ENCODE measurements at places on chromosomes 2 and 18. TPM values are rescaled to one million over a fixed set of nuclear protein-coding genes. Genes with fewer than 3 reads are reported as not detected.

DNA sequence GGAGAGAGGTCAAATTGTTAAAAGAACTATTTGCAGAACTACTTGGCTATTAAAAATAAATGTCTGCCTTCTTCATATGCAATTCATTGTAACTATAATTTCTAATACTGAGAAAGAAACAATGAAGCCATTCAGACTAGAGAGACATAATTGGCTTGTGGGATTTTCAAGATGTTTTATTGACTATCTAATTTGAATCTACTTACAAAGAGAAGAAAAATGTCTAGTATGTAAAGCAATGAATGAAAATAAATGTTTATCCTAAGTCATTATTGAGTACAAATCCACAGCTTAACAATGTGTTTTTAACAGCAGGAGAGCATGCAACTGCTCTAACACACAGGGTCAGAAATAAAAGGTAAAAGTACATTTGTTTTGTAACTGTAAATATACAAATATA, 19.2 kb downstream of the RMP24 start:
- no peak for DNase-seq

- DNase-seq = no peak
These were observed 69.4 kb downstream of the TET3 start for GRCh38 chr2:74053959-74054715.

DNA sequence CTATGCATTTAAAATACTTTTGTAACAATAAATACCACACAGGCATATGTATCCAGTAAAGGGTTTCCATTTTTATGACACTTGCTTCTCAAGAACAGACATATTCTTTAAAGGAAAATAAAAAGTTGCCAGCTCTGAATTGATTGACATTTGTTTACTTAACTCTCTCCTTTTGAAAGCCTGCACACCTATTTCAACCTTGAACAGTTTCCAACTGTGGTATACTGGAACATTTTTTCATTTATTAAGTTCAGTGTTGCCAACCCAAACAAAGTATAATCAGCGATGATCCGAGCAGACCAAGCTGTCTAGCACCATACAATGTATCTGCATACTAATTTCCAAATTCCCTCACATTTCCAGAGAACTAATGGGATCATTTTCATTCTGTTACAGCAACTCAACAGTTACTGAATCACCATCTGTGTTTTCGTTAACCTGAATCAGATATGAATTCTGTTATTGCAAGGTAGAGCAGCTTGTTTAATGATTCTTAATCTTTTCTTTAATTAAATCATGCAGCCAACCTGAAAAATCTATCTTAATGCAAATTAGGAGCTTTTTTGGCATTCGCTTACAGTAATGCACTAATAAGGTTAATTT, 725.5 kb upstream of the ZEB2 start:
- DNase-seq = no peak

DNA sequence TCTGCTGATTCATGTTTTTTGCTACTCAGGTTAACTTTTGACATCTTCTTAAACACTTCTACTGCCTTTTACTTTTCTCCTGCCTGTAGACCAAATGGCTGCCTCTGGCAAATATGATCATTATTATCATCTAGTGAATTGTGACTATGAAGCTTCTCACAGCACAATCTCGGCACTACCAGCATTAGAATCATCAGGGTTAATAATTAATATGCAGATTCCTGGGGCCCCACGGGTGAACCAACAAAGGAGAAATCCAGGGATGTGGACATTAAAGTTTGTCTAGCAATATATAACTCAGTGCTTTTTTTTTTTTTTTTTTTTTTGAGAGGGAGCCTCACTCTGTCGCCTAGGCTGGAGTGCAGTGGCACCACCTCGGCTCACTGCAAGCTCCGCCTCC, 136.1 kb downstream of the SPOPL start:
- no peak for DNase-seq

DNA sequence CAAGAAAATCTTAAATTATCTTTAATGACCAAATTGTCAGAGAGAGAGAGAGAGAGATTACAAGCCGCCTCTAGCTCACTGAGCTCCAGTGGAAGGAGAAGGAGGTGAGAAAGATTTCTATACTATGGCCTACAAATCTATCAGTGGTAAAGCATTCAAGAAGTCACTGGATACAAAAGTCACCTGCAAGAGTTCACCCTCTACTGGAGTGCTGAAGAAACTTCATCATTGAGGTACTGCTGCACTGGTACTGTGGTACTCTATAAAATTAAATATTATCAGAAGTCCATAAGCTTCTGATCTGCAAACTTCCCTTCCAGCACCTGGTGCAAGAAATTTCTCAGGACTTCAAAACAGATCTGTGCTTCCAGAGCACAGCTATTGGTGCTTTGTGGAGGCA, 48.3 kb upstream of the AGPS start:
- no peak for DNase-seq

Gene PPIL3
- total RNA-seq = 33.7 TPM

Gene MYO7B
- 0.32 TPM for total RNA-seq

Gene C2orf92
- total RNA-seq = 10.3 TPM

All from aorta (tissue), 5 donors.